ENCODE measurements at places on chromosomes 2 and 18.

- no peak for DNase-seq
Observed at GRCh38 chr18:50469380-50469781, 90.5 kb upstream of the MAPK4 start.

GRCh38 chr18:3451183-3451988 lies 1.4 kb downstream of the TGIF1 start:
- DNase-seq = peak; percentile 68

GRCh38 chr2:119756837-119757236 lies 2.9 kb upstream of the PTPN4 start:
- no peak for DNase-seq

DNA sequence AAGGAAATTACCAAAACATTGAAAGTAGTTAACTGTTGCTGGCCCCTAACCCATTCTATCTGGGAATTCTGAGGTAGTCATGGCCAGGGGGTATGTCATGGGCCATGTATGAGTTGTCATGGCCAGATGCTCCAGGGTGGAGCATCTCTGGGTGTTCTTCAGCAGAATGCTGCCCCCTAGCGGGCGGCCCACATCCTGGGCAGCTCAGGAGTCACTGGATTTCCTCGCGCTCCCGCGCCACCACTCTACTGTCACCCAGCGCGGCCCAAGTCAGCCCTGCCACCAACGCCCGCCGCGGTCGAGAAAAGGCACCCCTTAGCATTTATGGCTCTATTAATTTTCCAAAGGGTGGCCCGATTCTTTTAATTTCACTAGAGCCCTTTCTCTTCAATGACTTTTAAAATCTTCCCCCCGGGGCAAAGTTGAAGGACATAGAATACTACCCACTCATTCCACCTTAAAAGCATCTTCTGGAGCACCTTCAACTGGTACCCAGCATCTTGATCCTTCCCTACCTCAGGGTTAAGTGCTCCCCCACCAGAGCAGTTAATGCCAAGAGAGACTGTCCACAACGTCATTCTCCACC lies 41.6 kb downstream of the PKDCC start:
- DNase-seq = peak; percentile 14

- no peak for DNase-seq
Observed at GRCh38 chr18:48569915-48570264, 31.1 kb downstream of the CTIF start.

DNA sequence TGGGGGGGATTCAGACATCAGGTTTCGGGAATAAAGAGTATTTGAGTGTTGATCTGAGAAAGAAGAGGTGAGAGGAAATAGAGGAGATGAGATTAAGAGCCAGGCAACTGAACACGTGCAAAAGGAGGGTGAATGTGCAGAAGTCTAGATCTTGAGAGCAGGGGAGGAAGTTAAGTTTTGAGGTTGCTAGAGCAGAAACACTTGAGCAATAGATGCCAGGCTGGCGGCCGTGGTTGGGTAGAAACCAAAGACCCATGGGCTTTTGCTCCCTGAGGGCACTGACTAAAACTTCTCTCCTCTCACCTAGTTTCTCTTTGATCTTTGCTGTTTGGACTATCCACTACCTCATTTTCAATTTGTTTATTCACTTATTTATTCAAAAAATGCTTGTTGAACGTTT lies 116.0 kb downstream of the CDC42EP3 start:
- peak; percentile 42 for DNase-seq

DNA sequence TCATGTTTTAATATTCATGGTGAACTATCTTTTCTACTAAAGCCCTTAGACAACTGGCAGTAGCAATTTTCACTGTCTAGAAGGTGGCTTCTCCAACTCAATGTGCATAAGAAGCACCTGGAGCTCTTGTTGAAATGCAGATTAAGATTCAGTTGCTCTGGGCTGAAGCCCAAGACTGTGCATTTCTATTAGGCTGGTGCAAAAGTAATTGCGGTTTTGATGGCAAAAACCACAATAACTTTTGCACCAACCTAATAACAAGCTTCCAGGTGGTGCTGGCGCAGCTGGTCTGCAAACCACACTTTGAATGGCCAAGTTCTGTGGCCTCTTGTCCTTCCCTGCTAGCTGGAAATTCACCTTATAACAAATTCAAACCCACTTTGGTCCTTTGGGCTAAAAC lies 26.7 kb upstream of the VPS54 start:
- DNase-seq = no peak

- DNase-seq = no peak
Observed at GRCh38 chr2:28166956-28167355, 225.7 kb upstream of the FOSL2 start.

GRCh38 chr2:230170532-230170931 lies 49.3 kb downstream of the SP110 start:
- peak; percentile 85 for DNase-seq
